ENCODE measurements at places on chromosomes 1 and 21.

GRCh38 chr1:223244366-223245103 lies 101.5 kb upstream of the TLR5 start:
- no peak for DNase-seq

DNA sequence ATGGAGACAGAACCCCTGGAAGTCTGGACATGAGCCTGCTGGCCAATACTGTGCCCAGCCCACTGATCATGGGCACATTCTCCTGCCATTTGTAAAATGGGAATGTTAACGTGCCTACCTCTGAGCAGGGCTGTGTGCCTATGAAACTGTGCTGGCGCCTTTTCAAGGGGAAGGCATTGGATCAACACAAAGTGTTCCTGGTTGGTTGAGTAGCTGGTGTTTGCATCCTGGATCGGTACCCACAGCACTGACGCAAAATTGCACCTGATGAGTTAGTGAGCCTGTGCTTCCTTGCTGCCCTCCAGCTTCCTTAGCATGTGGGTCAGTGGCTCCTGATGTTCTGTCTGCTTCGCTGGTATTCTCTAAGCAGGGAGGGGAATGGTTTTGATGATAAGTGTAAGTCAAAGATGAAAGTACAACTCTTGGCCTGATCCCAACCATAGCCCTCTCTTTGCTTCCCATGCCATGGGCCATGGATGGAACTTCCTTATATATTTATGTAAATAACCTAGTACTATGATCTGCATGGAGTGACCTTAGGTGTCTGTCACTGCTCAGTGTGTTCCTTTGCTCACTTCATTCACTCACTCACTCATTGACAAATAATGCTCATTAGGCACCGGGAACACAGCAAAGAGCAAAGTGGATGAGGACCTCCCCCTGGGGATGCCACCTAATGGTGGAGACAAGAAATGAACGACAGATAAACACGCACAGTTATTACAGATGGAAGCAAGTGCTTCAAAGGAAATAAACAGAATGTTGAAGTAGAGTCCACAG lies 22.7 kb downstream of the MAB21L3 start:
- DNase-seq = no peak

DNA sequence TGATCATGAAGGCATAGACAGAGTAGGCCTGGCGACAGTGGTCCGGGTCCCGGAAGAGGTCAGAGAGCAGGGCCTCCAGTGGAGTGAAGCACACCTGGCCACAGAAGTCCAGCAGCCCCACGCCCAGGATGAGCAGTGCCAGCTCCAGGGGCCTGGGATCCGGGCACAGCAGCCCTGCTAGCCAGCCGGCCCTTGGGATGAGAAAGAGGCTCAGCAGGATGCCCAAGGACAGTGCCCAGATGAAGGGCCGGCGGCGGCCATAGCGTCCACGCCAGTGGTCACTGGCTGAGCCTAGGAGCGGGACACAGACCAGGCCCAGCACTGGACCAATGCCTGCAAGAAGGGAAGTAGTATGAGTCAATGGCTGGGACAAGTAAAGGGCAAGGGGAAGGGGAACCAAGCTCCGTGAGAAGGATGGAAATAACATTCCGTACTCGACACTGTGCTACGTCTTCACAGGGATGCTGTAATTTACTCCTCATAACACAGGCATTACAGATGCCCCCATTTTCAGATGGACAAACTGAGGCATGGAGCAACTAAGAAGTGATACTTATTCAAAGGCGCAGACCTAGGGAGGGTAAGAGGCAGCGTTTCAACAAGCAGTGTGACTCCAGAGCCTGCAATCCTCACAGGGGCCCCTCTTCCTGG lies 16.9 kb downstream of the SLC45A3 start:
- no peak for DNase-seq

DNA sequence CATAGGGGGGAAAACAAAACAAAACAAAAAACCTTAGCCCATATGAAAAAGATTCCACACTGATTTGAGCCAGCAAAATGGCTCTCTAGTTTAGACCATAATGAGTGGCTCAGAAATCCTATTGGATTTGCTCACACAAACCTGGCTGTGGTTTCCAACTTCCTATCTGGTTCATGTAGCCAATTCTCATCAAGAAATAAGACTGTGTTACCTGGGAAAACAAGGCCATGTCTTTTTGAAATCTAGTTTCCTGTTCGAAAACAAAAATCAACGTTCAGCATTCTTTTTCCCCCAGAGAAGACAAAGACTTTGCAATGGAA lies 69.2 kb downstream of the TBX15 start:
- DNase-seq = no peak

DNA sequence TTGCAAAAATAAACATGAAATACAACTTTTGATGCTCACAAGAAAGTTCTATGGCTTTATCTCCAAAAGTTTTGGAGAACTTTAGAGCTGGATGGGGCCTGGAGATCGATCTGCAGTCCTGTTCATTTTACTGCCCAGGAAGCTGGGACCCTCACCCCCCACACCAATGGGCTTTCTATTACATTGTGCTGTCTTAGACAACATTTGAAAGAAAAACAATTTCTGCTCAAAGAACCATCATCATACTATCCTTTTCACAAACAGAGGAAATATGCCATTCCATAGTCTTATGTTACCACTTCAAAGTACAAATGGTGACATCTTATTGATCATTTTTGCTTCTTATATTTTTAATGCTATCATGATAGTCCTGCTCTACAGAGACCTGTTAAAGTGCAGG lies 2.0 kb upstream of the HNRNPU start:
- no peak for DNase-seq

DNA sequence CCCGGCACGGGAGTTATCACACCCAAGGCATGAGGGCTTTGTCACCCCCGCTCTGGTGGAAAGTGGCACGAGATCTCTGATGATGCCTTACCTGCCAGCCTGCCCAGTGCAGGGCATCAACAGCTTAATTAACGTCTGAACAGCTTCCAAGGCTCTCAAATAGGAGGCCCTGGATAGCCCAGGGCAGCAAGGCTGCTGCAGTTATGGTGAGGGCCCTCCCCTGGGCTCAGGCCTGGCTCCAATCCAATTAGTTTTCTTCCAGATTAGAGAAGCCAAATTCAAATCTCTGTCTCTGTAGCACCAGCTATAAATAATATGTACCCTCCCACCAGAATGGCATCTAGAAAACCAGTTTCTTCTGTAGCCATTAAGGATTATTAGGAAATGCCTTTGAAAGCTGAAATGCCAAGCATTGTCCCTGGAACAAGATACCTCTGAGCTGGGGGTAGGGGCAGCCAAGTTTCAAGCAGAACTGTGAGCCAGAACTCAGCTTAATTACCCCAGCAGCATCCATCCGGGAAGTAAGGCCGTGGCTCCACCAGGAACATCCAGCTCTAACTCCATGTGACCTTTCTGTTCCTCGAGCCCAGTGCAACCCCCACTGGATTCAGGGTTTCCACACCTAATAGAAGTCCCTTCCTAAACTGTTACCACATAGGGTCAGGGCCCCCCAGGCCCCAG lies 12.5 kb downstream of the QSOX1 start:
- no peak for DNase-seq

DNA sequence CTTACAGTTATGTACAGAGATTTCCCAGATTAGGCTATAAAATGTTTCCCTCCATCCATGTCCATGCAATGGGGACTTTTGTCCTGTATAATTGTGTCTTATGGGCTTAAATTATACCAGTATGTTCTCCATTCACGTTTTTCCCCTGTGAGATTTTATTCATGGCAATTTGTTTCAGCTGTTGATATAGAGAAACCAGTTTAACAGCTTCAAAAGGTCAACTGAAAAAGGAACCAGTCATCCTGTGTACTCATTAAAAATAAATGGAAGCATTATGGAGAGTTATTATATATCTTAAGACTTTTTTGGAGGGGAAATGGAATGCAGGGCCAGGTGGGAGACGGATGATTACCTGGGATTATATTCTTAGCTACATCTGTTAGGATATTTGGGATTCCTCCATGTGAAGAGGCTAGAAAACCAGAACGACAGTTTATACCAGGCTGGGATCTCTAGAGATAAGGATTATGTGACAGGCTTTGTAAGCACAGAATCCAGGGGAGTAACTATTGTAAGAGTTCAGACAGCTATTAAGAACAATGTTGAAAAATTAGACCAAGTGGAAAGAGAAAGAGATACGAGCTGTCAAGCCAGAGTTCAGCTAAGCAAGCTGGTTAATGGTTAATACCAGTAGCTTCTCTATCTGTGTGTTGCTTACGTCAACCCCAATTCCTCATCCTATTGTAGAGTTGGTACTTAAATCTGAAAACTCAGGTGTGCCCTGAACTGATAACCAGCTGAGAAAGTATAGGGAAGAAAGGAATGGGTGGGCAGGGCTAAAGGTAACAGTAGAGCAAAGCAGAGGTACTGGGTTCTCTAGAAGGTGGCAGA lies 12.4 kb upstream of the ZNF697 start:
- DNase-seq = no peak

- no peak for DNase-seq
Observed at GRCh38 chr1:10515301-10515975, 40.7 kb downstream of the PEX14 start.

Data from HTR-8/SVneo (cell line).